ENCODE measurements at places on chromosomes 1 and 21.

GRCh38 chr1:22038036-22038435, 14.5 kb upstream of the CDC42 start:
- no peak for DNase-seq

DNA sequence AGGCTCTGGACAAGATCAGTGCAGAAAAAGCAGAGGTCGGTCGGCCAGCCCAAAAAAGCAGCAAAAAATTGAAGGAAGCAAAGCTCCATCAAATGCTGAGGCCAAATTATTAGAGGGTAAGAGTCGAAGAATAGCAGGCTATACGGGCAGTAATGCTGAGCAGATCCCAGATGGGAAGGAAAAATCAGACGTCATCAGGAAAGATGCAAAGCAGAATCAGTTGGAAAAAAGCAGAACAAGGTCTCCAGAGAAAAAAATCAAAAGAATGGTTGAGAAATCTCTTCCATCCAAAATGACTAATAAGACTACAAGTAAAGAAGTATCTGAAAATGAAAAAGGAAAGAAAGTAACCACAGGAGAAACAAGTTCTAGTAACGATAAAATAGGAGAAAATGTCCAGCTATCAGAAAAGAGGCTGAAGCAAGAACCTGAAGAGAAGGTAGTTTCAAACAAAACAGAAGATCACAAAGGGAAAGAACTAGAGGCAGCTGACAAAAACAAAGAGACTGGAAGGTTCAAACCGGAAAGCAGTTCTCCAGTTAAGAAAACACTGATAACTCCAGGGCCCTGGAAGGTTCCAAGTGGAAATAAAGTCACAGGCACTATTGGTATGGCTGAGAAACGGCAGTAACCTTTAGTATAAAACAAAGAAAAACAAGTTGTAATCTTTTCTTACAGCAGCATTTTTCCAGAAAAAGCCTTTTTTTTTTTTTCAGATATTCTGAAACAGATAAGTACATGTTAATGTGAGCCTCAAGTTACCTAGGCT, 75.7 kb downstream of the PHTF1 start:
- no peak for DNase-seq

GRCh38 chr1:243917177-243917862, 67.3 kb upstream of the AKT3 start:
- DNase-seq: peak; percentile 27

DNA sequence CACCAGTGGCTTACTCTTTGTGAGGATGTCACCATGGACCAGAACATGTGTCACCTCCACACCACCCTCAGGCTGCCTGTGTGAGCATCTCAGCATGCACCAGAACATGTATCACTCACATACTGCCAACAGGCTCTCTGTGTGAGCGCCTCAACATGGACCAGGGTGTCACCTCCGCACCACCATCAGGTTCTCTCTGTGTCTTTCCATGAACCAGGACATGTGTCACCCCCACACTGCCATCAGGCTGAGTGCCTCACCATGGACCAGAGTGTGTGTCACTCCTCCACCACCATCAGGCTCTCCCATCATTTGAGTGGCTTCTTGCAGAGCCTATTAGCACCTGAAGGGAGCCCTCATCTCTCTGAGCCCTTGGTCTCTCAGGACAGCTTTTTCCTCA, 125.2 kb downstream of the ZNF648 start:
- no peak for DNase-seq

DNA sequence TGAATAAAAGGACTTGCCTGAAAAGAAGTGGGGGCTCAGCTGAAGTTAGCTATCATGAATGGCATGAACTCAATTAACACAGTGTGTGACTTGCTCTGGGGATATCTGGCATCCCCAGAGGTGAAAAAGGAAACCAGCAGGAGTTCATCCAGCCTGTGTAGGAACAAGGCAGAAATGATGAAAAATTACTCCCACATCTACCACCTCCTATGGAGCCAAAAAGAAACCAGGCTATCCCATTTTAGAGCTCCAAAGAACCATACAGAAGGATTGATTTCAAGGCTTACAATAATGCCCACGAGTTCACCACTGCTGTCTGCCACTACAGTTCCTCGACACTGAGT, 25.3 kb downstream of the TP53BP2 start:
- no peak for DNase-seq

DNA sequence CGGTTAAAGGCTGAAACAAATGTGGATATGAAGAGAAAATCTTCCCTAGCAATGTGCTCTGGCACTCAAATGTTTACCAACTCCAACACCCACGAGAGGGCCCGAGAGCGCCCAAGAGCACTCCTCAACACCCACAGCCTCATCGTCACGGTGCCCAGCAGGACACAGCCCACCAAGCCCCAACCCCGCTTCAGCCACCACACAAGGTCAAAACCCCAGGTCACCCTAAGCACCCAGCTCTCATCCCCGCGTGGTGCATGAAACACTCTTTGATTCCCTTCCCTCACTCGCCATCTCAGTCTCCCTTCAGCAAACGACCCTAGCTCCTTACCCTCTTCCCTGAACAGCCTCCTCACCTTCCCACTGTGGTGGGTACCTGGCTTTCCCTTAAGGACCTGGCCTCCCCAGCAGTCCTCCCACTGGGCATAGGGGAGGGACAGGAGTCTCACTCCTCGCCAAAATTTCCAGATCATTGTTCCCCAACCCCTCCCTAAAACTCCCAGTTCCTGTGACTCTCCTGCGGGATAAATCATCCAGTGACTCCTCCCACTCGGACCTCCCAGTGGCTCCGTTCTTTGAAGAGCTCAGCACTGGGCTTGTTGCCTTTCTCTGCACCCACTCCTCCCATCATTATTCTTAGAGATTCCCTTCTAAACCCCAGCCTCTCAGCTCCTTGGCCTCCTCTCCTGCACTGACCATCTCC, 170.4 kb upstream of the SYT6 start:
- no peak for DNase-seq

DNA sequence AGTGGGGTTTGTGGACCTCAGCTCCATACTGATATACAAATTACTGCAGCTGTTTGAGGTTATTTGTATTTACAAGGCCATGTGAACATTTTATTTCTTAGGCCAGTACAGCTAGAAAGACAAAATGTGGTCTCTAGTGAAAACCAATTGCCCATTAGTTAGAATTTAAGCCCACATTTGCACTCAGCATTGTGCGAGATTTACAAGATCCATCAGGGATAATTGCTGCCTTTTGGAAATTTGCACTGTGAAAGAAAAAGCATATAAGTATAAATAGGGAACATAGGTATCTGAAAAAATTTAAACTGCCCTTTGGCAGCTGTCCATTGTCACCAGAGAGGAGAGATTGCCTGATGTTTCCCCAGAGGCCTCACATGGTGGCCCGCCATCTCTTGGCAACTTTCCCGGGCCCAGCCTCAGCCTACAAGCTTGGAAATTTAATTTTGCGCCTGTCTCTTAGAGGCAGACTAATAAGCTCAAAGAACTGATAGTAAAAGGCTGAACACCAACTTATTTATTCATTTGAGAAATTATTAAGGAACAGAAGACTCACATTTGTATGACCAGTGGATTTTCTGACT, 120.7 kb downstream of the MAP3K21 start:
- no peak for DNase-seq

Measured in activated CD4-positive, alpha-beta T cell treated with anti-CD3 and anti-CD28 coated beads, Interleukin-2, amount 50 U/mL, for 4 hours (primary cell).